ENCODE measurements at places on chromosomes 4 and X.

DNA sequence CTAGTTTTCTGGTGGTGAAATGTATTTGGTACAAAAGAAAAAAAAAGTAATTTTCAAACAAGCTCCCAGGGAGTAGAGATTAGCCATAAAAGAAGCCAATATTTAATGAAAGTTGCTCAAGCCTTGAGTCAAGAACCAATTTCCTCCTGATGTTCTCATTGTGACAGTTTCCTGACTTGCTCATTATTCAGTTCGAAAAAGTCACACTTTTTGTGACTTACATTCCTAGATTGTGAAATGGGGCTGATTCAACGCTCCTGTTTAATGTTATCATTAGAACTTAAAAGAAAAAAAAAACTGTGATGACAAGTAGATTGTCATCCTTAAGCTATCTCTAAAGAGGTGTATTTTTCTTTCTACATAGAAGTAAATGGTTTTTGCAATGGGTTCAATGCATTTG lies 122.6 kb upstream of the BMPR1B start:
- DNase-seq: no peak
- peaks cover 2% of the 10 kb centered on the region for H3K4me1 ChIP-seq
- H3K27me3 ChIP-seq: no peaks in the 10 kb centered on the region
- peaks cover 6% of the 10 kb centered on the region for H3K36me3 ChIP-seq
- no peak overlapping the region for H3K4me3 ChIP-seq

- no peaks in the 10 kb centered on the region for H3K36me3 ChIP-seq
- DNase-seq: no peak
- H3K4me1 ChIP-seq: no peaks in the 10 kb centered on the region
- no peaks in the 10 kb centered on the region for H3K27me3 ChIP-seq
- no peak overlapping the region for H3K4me3 ChIP-seq
- no peak overlapping the region for H3K27ac ChIP-seq
These were observed 73.2 kb downstream of the SH3KBP1 start for GRCh38 chrX:19814240-19814639.

DNA sequence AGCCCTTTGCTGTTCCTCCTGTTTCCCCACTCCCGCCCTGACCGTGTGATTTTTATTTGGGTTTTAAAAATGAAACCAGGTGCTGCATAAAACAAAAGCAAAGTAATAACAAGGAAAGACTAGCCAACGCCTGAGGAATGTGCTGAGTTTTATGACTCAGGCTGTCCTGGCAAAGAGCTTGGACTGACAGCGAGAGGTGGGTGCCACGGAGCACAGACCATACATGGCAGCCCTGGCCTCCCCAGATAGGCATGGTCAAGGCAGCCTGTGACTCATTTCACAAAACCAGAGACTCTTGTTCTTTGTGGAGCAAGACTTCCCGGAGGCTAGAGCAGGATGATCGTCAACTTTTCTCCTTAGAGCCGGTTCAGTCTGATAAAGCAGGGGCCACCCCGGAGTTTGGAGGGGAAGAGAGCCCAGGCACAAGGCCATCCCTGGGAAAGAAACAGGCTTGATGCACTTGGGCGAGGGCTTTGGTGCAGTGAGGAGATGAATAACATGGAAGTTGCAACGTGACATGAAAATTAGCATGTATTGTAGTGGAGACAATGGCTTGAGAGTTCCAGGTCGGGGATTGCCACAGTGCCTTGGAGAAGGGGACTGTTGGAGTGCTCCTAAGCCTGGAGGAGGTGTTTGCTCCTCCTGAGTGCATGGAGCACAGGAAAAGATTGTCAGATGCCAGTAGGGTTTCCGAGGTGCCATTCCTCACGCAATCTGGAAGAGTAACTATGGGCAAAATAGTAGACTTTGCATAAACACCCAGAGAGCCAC lies 54.8 kb downstream of the C4orf51 start:
- H3K4me3 ChIP-seq: no peak overlapping the region
- H3K36me3 ChIP-seq: no peaks in the 10 kb centered on the region
- H3K27me3 ChIP-seq: no peaks in the 10 kb centered on the region
- no peaks in the 10 kb centered on the region for H3K4me1 ChIP-seq

GRCh38 chrX:15043538-15043937 lies 170.3 kb downstream of the MOSPD2 start:
- H3K27ac ChIP-seq: no peak overlapping the region
- H3K4me1 ChIP-seq: no peaks in the 10 kb centered on the region
- H3K4me3 ChIP-seq: no peak overlapping the region
- H3K27me3 ChIP-seq: no peaks in the 10 kb centered on the region

GRCh38 chrX:21873063-21873775 lies 17.4 kb downstream of the YY2 start:
- no peak overlapping the region for H3K27ac ChIP-seq
- DNase-seq: no peak
- no peak overlapping the region for H3K4me3 ChIP-seq
- no peaks in the 10 kb centered on the region for H3K36me3 ChIP-seq
- no peaks in the 10 kb centered on the region for H3K27me3 ChIP-seq

All from aorta (tissue), 5 donors.